Activated T-helper 9 cell treated with anti-CD3 and anti-CD28 coated beads, Interleukin-2, amount 50 U/mL, for 16 hours (primary cell): ENCODE measurements at places on chromosomes 3 and 15.

DNA sequence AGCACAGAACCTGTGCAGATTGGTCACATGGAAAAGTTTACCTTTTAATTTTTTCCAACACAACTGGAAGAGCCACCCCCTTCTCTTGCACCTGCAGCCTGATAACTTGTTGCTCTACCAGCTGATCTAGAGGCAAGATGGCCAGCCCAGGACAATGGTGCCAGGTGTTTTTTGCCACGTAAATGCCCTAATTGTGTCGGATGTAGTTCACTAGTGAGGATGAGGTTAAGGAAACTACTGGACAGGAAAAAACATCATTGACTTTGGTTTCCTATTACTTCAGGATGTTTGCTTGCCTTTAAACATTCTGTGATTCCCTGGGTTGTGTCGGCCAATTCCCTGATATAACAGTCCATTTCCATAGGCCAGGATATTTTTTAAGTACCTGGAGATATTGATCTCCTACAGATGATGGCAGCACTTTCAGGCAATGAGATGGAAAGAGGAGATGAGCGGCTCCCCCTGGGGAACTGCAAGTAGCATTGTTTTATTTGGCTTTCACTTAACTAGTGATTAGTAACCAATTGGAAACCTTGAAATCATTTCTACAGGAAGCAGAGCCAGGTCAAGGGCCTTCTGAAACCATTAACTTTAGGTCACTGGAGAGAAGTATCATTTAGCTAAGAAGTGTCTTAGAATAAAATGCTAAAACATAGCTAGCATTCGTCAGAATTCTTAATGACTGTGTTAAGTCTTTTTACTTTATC is 72.5 kb downstream of the OSBPL10 start:
- DNase-seq = no peak

DNA sequence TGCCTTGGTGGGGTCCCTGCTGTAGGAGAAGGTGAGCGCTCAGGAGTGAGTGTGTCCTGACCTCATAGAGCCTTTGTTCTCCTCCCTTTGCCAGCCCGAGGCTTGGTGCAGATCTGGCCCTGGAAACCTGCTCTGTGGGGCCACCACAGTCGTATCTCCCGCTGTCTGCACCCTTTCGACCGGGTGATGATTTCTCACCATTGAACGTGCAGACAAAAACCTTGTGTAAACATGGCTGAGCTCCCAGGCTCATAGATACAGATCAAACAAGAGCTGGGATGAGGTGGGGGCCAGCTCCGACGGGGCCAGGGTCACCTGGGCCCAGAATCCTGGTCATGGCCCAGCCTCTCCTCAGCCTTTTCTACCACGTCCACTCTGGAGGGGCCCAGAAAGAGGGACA is 34.6 kb upstream of the ESYT3 start:
- no peak for DNase-seq

GRCh38 chr3:7536510-7536909 is 675.6 kb downstream of the GRM7 start:
- DNase-seq = no peak

DNA sequence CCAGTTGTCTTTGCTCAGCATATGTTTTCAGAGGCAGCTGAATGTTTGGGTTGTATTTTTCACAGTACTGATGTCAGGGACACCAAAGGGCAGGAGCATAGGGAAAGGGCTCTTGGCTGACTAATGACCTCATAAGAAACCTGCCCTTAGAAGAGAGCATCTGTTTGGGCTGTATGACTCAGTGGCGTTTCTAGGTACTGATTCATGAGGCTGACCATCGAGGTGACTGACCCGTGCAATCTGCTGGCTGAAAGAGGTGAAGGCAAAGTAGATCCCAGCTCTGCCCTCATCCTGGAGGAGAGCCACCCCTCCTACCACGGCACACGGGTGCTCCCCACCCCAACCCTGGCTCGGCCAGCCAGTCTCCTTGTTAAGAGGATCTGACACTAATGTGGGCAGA is 8.3 kb downstream of the LMCD1 start:
- DNase-seq = no peak

DNA sequence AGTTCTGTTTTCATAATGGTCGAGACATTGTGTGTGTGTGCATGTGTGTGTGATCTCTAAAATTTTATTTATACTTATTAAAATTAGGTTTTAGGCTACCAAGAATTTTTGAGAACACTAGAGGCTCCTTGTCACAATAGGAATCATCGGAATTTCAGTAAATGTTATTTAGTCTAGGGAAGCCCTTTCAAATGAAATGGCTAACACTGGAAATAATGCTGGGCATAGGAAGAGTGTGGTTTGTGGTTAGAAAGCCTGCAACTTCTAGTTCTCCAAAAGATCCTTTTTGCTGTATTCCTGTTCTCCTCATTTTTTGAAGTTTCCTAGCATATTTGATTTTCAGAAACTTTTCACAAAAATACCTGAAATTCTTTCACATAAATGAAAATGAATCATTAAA is 92.5 kb upstream of the MBNL1 start:
- DNase-seq = no peak
